Osteocyte (in vitro differentiated cells): ENCODE measurements at places on chromosomes 1 and 21. TPM values are rescaled to one million over a fixed set of nuclear protein-coding genes. Genes with fewer than 3 reads are reported as not detected.

The HFM1 gene
- total RNA-seq = 0.29 and 0.35 TPM in 2 replicates

The FAM78B gene
- total RNA-seq = 0.16 and 0.51 TPM in 2 replicates

The GUCA2A gene
- not detected in 2 replicates for total RNA-seq

The OR2T33 gene
- total RNA-seq = not detected in 2 replicates
